Fibroblast of skin of right biceps (primary cell): ENCODE measurements at places on chromosomes 6 and 20.

DNA sequence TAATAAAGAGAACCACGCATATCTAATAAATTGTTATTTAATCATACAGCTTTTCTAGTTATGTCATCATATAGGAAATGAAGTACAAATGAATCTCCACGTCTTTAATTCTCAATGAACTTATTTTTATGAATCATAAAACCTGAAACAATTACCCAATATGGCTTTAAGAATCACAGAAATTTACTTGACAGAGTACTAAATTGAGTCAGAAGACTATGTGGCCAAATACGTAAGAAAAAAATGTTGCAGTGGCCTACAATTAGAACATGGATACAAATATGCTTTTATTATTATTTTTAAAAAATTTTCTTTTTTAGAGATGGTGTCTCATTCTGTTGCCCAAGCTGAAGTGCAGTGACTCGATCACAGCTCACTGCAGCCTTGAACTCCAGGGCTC lies 584.7 kb upstream of the SLC35B3 start:
- no peak for DNase-seq

GRCh38 chr6:37460805-37461204 lies 27.8 kb downstream of the CMTR1 start:
- DNase-seq = peak; percentile 10

GRCh38 chr20:58277578-58278472 lies 31.7 kb upstream of the RAB22A start:
- DNase-seq = peak; percentile 3

GRCh38 chr6:130018744-130019325 lies 454 bp downstream of the L3MBTL3 start:
- DNase-seq = peak; percentile 19

DNA sequence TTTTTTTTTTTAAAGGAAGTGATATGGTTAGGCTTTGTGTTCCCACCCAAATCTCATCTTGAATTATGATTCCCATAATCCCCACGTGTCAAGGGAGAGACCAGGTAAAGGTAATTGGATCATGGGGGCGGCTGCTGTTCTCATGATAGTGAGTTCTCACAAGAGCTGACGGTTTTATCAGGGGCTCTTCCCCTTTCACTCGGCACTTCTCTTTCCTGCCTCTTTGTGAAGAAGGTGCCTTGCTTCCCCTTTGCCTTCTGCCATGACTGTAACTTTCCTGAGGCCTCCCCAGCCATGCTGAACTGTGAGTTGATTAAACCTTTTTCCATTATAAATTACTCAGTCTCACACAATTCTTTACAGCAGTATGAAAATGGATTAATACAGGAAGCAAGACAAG lies 64.3 kb downstream of the ZFP64 start:
- no peak for DNase-seq

GRCh38 chr6:43254138-43254817 lies 11.0 kb downstream of the TTBK1 start:
- peak; percentile 17 for DNase-seq
